Thoracic aorta (tissue), 2 donors: ENCODE measurements at places on chromosomes 3 and 15. TPM values are rescaled to one million over a fixed set of nuclear protein-coding genes. Genes with fewer than 3 reads are reported as not detected.

- DNase-seq = no peak
- peak overlapping the region; percentile 86 for H3K4me3 ChIP-seq
- peaks cover 6% of the 10 kb centered on the region for H3K4me1 ChIP-seq
- H3K27ac ChIP-seq = peak overlapping the region; percentile 69
- H3K36me3 ChIP-seq = no peaks in the 10 kb centered on the region
These were observed 632 bp upstream of the IDH3A start for GRCh38 chr15:78148392-78149067.

- H3K4me3 ChIP-seq = no peak overlapping the region
- no peaks in the 10 kb centered on the region for H3K27me3 ChIP-seq
- H3K36me3 ChIP-seq = no peaks in the 10 kb centered on the region
- DNase-seq = no peak
- peak overlapping the region; percentile 80 for H3K27ac ChIP-seq
These were observed 162.9 kb downstream of the VGLL4 start for GRCh38 chr3:11480663-11481298.

- H3K27ac ChIP-seq = no peak overlapping the region
- no peak for DNase-seq
- no peaks in the 10 kb centered on the region for H3K36me3 ChIP-seq
- H3K4me1 ChIP-seq = peaks cover 2% of the 10 kb centered on the region
- H3K27me3 ChIP-seq = peaks cover 11% of the 10 kb centered on the region
- no peak overlapping the region for H3K4me3 ChIP-seq
These were observed 5.6 kb downstream of the CTXND1 start for GRCh38 chr15:80246425-80246894.

- no peak for DNase-seq
- no peaks in the 10 kb centered on the region for H3K27me3 ChIP-seq
- H3K36me3 ChIP-seq = no peaks in the 10 kb centered on the region
- peaks cover 6% of the 10 kb centered on the region for H3K4me1 ChIP-seq
- no peak overlapping the region for H3K27ac ChIP-seq
These were observed 91.9 kb downstream of the RORA start for GRCh38 chr15:61137105-61137792.

DNA sequence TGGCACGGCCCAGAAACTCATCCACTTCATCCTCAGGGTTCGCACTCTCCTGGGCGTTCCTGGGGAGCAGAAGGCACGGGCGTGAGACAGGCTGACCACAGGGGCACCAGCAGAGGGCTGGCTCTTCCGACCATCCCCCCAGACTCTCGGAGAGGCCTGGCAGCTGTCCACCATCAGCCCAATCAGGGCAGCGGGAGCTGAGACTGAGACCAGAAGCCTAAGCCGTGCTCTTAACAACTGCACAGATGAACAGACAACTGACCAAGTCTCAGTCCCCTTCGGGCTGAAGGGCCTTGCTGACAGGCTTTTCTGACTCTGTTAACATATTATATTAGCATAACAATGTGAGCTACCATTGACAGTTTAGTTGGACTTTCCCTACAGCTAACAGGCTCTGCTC is 118.0 kb downstream of the SEC22A start:
- H3K4me1 ChIP-seq = no peaks in the 10 kb centered on the region
- no peak overlapping the region for H3K4me3 ChIP-seq
- peaks cover 29% of the 10 kb centered on the region for H3K36me3 ChIP-seq
- DNase-seq = no peak

- H3K4me3 ChIP-seq = no peak overlapping the region
- no peaks in the 10 kb centered on the region for H3K27me3 ChIP-seq
- H3K27ac ChIP-seq = no peak overlapping the region
- peaks cover 6% of the 10 kb centered on the region for H3K4me1 ChIP-seq
- H3K36me3 ChIP-seq = no peaks in the 10 kb centered on the region
- DNase-seq = no peak
These were observed 644.9 kb upstream of the DPPA4 start for GRCh38 chr3:109982201-109982600.

- DNase-seq = no peak
- H3K27ac ChIP-seq = no peak overlapping the region
- H3K36me3 ChIP-seq = no peaks in the 10 kb centered on the region
- H3K27me3 ChIP-seq = no peaks in the 10 kb centered on the region
These were observed 283.1 kb downstream of the FGF12 start for GRCh38 chr3:192444096-192444790.

GRCh38 chr3:129747992-129748391 is 141.5 kb upstream of the PLXND1 start:
- no peak for DNase-seq
- H3K36me3 ChIP-seq = no peaks in the 10 kb centered on the region
- H3K4me1 ChIP-seq = no peaks in the 10 kb centered on the region
- H3K4me3 ChIP-seq = no peak overlapping the region

DNA sequence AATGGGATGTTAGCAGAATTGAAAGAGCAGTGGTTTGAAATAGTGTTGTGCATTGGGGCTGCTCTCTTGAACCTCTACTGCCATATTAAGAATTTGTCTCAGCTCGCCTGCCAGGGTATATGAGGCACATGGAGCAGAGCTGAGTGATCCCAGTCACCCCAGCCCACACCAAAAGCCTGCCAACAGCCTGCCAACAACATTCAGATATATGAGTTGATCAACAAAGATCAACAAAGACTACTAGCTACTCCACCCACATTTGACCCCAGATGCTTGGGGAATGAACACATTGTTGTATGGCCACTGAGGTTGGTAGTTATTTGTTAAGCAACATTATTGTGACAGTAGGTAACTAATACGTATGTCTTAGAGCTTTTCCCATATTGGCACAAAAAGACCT is 570.9 kb upstream of the IL12A start:
- H3K4me3 ChIP-seq = no peak overlapping the region
- H3K27ac ChIP-seq = no peak overlapping the region
- no peak for DNase-seq
- H3K27me3 ChIP-seq = no peaks in the 10 kb centered on the region
- H3K4me1 ChIP-seq = no peaks in the 10 kb centered on the region

GRCh38 chr15:101501703-101502373 is 12.3 kb upstream of the PCSK6 start:
- H3K36me3 ChIP-seq = no peaks in the 10 kb centered on the region
- H3K4me3 ChIP-seq = no peak overlapping the region
- no peaks in the 10 kb centered on the region for H3K27me3 ChIP-seq
- H3K27ac ChIP-seq = no peak overlapping the region

DNA sequence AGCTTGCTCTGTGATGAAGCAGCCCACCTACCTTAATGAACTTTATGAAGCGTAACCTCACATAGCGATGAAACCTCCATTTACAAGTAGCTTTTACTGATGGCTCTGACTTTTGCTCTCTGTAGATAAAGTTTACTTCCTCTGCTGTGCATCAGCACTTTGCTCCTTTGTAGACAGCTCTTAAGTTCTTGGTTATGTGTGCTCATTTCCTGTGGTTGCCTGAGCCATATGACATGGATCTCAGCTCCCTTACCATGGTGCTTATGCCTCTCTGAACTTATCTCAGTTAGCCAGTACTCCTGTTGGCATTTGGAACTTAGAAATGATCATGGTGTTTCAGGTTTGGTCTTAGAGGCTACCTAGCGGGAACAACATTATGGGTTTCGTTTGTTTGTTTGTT is 7.8 kb downstream of the MFSD1 start:
- H3K4me3 ChIP-seq = no peak overlapping the region
- no peak for DNase-seq
- no peaks in the 10 kb centered on the region for H3K4me1 ChIP-seq
- H3K27ac ChIP-seq = no peak overlapping the region
- no peaks in the 10 kb centered on the region for H3K27me3 ChIP-seq

The PLA2G4D gene
- not detected for total RNA-seq

The GOLGA6L4 gene
- 22.2 TPM for total RNA-seq
